Progenitor cell of endocrine pancreas (in vitro differentiated cells): ENCODE measurements at places on chromosomes 6 and 20. TPM values are rescaled to one million over a fixed set of nuclear protein-coding genes. Genes with fewer than 3 reads are reported as not detected.
A peak's percentile ranks its signal among the peaks of the same experiment; 100 is the strongest.

The ARMH2 gene
- not detected in 2 replicates for total RNA-seq

DNA sequence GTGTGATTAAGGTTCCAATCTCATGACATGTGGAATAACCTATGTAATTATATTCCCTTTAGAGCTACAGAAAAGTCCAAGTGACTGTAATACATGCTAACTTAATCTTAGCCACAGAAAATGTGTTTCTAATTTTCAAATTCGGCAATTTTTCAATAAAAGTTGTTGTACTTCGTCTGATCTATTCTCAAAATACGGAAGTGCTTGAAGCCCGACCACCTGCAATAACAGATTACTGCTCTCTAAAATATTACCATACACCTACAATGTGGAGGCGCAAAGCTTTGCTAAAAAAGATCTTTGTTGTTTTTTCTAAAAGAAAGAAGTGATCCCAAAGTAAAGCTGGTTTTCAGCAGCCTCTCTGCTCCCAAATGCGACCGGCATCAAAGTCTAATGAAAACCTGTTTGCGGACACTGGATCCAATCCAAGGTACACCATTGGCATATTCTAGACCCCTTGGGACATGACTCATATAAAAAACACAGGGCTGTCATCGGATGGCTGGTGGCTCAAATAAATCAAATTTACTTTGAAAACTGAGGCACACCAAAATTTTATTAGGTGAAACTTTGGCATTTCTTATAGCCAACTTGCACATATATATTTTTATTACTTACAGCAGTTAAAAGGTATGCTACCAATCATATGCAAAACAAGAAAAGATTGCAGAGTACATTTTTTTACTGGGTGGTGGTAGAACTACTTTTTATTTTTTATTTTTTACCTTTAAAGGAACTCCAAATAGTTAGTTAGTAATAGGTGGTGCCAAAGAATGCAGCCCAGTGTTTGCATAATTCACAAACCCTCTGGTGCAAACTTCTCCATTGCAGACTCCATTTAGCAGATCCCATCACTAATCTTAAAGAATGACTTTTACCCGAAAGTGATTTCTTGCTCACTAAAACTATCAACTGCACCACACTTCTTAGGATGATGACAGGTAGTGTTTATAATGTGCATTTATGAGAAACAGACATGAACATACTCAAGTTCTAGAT lies 118.7 kb upstream of the TBX18 start:
- no peak for DNase-seq

DNA sequence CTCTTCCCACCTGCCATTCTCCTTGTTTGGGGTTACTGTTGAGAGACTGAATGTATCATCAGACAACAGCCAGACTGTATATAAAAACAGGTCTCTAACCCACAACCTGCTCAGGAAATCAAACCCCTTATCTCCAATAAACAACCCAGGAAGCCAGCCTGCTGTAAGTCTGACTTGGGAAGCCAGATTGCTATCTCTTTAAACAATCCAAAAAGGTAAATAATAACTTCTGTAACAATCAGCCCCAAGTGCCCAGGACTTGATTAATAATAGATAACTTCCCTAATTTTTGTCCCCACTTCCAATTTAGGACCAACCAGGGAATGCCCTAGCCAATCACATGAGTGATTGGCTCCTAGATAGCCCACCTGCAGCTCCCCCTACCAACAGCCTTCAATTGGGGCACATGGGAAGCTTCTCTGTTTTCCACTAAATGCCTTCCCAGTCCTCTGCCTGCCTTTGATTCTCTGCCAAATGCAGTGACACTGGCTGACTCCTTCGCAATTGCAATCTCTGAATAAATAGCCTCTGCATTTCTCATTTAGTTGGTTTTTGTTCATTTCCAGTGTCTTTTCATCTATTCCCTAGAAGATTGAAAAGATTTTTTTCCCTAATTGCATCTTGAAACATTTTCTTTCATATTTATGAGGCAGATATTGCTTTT lies 117.1 kb upstream of the TAB2 start:
- no peak for DNase-seq

DNA sequence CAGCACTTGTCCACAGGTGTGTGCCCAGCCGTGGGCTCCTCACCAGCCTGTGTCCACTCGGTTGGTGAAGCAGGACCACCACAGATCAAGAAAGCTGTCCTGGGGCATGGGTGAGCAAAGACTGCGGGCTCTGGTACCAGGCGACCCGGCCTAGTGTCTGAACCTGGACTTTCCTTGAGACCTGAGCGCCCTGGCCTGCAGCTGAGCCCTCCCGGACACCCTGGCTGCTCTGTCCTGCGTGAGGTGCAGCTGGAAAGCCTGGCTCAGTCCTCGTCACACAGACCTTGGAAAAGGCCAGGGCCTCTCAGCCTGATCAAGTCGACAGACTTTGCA lies 201.2 kb upstream of the THBS2 start:
- DNase-seq, result no peak

DNA sequence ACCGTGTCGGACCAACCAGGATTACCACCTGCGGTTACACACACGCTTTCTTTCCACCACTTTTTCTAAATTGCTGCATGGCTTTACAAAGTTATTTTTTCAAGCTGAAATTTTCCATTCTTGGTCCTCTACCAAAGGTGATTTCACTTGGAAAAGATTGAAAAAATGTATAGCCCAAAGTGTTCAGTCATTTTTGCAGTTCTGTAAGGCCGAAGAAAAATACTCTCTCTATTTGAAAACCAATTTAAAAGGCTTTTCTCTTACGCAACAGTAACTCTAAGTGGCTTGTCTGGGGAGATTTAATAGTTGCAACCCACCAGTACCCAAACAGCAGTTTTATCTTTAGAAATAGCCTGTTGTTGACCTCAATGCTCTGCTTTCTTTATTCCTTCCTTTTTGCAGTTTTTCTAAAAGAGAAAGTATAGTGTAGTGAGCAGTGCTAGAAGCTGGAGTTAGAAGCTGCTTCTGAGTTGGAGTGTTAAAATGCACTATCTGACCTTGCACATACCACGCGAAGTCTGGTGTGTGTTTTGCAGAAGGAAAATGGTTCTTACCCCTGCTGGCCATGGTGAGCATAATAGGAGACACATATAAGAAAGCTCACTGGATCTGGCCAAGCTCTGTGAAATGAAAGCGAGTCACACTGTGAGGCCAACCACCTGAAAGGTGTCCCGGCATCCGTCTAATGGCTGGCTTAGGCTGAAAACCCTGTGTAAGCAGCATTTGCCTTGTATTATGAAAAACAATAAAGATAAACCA lies 271.6 kb upstream of the PRND start:
- no peak for DNase-seq

DNA sequence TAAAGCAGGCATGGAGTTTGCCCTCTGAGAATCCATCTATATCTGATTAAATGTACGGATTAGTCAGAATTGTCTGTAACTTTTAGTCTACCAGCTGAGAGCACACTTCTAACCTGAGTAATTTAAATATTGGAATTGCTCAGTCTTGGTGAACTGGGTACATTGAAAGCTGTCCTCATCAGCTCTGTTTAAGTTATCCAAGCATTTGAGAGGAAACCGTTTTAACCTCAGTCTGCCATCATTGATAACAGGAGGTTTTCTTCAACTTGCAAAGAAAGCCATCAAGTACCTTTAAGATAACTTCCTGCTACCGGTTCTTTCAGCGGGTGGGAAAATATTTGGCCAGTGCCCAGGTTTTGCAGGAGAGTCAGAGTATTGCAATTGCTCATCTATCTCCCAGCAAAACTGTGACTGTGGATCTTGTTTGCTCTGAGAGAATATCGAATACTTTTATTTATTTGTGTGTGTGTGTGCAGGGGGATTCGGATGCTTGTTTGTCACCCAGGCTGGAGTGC lies 31.1 kb upstream of the F13A1 start:
- DNase-seq, result no peak

DNA sequence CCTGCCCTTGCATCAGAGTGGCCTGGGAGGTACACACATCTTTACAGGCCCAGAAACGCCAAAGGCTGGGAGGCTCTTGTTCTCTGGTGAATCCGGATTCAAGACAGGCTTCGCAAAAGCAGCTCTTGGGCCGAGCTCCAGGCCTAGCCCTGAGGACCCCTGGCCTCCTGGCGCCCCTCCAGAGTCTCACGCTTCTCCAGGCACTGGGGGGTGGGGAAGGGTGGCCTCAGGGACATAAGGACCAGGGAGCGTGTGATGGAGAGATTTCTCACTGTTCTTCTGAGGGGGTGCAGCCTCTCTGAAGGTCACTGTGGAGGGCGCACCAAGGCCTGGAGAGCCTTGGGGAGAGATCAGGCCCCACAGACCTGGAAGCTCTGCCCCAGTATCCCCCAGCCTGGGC lies 349.2 kb downstream of the ZFAND3 start:
- no peak for DNase-seq

- DNase-seq, result no peak
These were observed 44.9 kb upstream of the TLDC2 start for GRCh38 chr20:36830791-36831691.

The TFAP2D gene
- not detected in 2 replicates for total RNA-seq

DNA sequence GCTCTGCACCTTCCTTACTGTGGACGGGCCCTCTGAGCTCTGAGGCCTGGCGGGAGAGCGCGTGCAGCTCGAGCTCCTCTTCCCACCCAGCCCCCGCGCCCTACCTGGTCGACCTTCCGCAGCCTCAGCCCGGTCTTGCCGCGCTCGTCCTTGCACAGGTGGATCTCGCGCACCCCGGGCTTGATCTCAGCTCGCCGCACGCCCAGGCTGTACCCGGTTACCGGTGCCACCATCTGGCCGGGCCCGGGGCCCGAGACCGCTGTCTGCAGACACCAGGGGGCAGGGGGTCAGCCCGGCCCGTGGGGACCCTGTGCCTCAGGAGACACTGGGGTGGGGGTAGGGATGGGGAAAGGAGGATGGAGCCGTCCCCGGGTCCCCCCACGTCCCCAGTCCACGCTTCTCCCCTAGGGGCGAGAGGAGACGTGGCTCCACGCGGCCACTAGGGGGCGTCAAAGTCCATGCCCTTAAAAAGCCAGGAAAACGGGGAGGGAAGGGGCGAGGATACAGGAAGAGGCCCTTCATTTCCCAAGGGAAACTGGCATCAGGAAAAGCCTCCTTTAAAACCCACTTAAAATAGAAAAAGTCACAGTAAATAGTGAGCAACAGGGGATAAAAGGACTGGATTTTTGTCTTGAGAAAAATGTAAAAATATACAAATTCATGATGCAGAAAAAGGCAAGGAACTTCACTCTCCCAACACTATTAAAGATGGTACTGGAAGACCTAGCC lies 15.5 kb downstream of the SDCBP2 start:
- peak; percentile 73 for DNase-seq

DNA sequence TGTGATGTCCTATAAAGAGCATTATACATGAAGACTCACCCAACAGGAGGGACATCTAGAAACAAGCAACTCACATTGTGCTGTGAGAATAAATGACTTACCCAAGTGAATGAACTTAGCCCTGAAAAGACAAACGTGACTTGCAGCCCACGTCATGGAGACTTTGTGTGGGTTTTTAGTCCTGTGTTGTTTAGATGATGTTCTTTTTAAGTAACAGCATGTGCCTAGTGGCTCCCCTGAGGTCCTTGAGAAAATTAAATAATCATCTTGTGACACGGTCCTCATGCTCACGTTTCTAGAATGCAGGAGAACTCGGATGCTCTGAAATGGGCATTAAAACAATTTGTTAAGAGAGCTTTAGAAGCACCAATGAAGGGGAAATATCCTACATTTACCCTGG lies 165.1 kb downstream of the SASH1 start:
- no peak for DNase-seq

DNA sequence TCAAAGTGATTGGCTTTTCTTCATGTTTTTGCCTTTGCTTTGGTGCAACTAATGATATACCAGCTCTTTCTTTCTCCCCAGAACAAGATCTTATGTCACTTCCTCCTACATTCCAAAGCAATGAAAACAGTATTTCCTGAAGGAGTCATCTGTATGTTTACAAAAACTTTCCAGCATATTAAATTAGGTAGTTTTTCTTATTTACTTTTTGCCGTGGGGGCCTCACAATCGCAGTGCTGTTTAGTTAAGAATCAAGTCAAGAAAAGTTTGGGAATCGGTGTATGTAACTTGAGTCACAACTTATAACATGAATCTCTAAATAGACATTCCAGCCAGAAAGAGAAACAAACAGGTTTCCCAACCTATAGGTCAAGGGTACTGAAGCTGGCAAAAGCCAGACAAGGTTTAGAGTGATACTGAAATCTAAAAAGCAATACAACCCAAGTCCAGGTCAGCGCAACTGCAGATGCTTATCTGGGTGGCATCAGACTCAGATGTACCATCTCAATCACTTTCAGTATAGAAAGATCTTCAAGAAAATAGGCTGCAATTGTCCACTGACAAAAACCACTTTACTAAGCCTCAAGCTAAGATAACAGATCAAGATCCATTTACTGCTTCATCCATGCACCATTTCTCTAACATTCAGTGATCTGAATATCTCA lies 63.6 kb downstream of the IPCEF1 start:
- DNase-seq, result no peak

DNA sequence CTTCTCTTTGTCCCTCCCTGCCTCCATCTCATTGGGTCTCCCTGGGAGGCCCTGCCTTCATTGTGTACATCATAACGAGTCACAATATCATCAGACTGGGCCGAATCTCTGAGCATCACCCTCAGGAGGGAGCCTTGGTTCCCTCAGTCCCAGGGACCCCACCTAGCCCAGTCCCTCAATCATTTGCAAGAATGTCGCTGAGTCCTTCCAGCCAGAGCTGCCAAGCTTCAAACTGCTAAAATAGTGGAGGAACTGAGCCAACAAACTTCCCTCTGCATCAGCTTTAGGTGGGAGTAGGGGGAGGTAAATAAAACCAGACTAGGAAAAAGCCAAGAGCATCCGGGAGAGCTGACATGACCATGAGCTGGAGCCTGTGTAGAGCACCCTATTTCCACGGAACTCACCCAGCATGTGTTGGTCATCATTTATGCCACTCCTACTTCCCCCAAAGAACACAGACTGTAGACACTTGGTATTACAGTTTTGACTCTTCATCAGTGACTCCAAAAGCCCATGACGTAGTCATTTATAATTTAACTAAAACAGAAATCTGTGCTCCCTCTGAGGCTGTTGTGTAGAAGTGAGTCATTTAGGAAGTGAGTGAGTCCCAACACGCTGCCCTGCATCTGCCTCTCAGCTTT lies 28.8 kb upstream of the IL17A start:
- no peak for DNase-seq

GRCh38 chr20:17960927-17961586 lies 7.5 kb downstream of the SNX5 start:
- no peak for DNase-seq

DNA sequence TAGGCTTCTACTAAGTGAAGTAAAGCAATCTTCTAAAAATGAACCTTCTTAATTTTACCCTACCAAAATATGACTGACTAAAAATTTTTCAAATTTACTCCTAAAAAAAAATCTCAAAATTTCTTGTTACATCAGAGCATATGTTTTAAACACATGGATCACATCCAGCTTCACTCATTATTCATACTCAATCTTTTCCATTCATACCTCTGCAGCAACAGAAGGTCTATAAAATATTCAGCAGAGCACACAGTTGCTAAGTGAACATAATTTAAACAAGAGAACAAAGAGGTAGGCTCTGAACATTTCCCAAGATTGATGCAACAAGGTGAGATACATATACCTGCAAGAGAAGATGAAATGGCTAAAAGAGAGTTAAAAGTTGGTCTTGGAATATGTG lies 213.9 kb downstream of the SOD2 start:
- no peak for DNase-seq
